Stimulated activated CD4-positive, alpha-beta T cell treated with anti-CD3 and anti-CD28 coated beads, TNF-alpha, amount 100 ng/mL, for 1 hour (primary cell): ENCODE measurements at places on chromosomes 11 and 22.

DNA sequence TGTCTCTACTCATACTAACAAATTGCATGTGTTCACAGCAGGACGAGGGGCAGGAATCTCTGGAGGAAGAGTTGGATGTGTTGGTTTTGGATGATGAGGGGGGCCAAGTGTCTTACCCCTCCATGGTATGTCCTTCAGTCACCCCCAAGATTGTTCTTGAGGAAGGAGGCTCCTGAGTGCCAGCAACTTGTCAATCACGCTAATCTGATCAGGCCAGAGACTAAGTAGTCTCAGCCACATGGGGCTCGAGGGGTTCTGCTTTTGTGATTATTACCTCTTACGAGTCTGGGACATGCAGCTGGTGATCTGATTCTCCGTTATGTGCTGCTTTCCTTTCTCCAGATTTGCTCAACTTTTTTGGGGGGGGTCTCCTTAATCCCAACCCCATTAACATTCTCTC lies 54.3 kb downstream of the CTNND1 start:
- DNase-seq, result no peak

DNA sequence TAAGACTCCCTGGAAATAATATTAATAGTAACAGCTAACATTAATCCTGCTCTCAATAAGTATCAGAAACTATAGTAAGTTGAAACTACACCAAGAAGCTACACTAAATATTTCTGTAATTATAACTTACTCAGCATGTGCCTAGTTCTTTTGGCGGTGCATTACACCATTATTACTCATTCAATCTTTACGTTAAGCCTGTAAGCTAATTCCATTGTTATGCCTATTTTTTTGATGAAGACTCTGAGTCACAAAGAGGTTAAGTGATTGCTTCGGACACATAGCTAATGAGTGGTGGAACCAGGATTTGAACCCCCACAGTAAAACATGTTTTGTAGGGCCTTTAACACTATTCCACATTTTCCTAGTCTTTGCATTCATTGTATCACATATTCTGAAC lies 111.6 kb downstream of the RASSF10 start:
- no peak for DNase-seq

GRCh38 chr11:44729713-44730112 lies 3.0 kb downstream of the TSPAN18 start:
- no peak for DNase-seq

DNA sequence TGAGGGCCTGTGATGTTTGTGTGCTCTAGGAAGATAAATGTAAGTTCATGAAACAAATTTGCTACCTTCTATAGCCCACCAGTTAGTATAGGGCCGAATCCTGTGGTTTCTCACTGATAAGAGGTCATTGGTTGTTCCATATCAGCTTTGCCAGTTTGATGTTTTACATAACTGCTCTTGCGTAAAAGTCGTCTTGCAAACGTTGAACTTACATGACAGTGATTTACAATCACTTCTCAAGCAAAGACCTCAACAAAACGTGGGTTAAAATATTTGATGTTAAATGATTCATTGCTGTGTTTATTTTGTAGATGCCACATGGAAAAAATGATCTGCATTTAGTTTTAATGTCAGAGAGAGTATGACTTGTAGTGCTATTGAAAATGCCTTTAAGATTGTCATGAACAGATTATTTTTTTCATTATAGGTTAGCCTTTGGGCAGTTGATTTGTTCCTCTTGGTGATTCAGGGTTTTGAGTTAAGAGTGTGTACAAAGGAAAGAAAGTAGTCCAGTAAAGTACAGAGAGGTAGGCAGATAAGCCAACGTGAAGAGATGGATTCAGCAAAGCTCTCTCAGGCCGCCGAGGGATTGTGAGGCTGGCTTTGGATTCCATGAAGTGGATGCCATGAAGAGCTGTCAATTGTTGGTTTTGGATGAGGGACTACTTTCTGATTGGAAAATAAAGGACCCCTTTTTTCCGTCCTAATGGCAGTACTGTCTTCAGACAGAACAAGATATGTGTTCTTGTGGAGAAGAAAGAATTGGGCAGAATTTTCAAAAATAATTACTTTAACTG lies 2.6 kb downstream of the EWSR1 start:
- no peak for DNase-seq

- DNase-seq, result no peak
Observed at GRCh38 chr11:107044503-107044902, 26.2 kb upstream of the GUCY1A2 start.

GRCh38 chr22:17930455-17931313 lies 93.7 kb downstream of the MICAL3 start:
- no peak for DNase-seq

DNA sequence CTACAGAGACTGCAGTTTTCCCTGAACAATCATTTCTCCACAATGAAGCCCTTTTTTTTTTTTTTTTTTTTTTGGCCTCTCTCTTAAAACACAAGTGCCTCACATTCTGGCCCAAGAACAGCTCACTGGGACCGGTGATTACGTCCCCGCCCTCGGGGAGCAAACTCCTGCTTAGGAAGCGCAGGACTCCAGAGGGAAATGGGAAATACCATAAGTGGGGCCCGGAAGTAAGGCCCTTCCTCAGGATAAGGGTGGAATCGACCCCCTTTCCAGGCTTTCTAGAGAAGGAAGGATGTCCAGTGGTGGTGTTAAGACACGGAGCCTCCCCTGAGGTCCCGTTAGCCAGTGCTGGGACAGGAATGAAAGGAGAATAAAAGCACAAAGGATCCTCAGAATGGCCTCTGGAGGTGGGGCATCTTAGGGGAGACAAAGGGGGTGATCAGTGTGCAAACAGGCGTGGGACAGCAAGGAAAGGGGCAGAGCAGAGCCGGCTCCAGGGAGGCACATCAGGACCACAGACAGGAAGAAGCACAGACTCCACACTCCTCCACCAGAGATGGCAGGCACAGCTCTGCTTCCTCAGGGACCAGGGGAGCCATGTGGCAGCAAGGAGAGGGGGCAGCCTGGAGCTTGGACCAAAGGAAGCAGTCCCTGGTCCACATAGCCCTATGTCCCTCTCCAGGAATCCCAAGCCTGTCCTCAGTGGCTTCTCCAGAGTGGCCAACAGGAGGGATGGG lies 61.3 kb downstream of the CHST1 start:
- no peak for DNase-seq

DNA sequence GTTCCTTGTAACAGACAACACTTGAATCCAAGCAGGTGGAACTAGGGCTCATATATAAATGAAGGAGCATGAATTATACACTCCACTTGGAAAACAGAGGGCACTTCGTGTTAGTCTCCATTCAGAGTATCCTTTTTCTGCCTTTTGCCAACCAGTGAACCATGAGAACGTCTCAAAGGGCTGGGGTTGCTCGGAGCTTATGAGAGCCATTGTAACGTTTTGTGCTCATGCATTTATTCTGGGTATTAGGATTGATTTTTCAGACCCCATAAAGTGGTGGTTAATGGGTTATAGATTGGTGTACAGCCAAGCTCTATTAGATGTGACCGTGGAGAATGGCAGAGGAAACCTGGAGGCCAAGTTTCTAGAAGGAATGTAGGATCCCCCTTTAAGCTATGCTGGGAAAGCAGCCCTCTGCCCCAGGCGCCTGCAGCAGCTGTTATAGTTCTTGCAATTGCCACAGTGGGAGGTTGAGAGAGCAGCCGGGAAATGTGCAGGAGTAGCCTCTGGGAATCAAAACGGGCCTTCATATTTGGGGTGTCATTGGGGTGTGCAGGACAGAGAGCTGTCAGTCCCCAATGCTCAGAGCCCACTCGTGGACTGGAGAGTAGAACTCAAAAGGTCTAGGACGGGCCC lies 54.6 kb upstream of the ASPHD2 start:
- no peak for DNase-seq

DNA sequence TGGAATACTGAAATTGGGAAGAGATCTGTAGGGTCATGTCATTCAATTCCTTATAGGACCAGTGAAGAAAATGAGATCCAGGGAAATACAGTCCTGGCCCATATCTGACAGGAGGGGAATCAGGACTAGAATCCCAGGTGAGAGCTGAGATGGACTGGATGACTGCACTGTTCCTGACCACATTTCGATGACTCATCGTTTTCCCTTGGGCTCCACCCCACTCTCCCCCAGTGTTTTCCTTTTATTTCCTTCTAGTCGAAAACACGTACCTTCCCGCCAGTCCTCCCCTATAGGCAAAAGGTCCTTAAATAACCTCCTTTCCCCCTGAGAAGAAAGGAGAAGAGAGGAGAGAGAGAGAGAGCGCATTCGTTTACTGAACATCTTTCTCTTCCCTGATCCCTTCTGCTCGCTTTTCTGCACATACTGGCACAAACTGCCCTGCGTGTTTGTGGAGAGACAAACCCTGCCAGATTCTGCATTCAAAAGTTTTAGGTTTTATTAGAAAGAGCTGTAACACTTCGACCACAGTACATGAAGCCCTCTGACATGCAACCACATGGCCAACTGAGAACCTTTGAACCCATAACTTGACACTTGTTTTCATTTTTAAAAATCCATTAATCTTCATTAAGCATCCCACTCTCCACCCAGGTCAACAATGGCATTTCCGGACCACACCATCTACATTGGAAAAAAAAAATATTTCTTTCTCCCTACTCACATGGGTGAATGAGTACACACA lies 565.7 kb downstream of the METTL15 start:
- no peak for DNase-seq

DNA sequence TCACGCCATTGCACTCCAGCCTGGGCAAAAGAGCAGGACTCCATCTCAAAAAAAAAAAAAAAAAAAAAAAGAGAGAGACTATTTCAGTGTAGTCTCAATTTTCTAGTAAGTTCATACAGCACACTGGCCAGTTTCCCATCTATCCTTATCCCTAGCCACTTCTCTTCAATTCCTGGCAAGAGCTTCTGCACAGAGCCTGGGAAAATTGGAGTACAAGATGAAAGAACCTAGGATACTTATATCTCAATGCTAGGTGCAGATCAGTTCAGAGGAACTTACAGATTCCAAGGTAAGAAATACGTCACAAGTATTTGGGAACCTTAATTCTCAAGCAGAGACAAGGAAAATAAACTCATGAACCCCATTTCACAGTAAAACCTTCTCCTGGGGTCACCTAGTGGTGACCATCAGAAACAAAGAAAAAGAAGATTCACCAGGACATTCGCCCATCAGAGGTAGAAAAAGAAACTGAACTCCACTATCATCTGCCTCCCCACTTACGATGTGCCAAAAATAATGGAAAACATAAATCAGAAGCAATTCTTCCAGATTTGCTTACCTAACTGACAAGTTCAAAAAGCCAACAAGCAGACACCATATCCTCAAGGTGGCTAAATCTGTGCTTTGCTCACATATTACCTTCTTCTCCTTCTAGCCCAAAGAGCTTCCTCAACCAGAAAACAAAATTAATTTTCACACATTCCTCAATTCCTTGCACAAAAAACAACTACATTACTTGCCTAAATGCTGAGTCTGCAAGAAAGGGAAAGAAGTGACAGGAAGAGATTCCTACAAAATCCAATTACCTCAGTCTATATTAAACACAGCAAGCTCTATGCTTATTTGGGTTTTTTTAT lies 4.9 kb downstream of the DENND5A start:
- DNase-seq, result no peak
